ENCODE measurements at places on chromosomes 1 and 21.

GRCh38 chr1:30111431-30111830, 612.0 kb downstream of the MATN1 start:
- DNase-seq, result peak; percentile 22

DNA sequence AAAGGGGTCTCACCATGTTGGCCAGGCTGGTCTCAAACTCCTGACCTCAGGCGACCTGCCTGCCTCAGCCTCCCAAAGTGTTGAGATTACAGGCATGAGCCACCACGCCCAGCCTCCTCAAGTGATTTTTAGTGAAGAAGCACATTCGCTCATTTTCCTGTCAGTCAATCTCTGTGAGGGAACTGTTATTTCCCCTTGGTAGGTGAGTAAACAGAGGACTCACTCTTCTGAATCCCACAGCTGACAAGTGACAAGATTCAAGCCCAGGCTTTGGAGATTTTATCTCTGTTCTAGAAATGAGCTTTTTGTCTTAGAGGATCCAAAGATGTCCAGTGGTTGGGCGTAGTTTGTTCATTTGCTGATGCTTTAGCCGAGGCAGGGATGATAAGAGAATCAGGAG, 43.9 kb upstream of the TACSTD2 start:
- DNase-seq, result no peak

DNA sequence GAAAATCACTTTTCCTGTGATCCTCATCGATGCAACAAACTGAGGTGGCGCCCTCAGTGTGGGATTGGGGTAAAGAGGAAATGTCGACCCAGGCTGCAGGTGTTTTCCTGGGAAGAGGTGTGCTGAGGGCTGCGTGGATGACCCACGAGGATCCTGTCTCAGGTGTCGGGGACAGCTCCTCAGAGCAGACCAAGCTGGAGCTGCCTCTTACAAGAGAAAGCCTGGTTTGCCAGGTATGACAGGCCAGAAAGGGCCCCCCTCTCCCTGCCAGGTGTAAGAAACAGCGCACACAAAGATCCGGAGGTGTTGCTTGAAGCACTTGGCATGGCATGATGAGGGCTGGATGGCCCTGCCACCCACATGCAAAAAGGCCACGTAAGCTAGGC, 12.6 kb downstream of the FHAD1 start:
- DNase-seq, result no peak

DNA sequence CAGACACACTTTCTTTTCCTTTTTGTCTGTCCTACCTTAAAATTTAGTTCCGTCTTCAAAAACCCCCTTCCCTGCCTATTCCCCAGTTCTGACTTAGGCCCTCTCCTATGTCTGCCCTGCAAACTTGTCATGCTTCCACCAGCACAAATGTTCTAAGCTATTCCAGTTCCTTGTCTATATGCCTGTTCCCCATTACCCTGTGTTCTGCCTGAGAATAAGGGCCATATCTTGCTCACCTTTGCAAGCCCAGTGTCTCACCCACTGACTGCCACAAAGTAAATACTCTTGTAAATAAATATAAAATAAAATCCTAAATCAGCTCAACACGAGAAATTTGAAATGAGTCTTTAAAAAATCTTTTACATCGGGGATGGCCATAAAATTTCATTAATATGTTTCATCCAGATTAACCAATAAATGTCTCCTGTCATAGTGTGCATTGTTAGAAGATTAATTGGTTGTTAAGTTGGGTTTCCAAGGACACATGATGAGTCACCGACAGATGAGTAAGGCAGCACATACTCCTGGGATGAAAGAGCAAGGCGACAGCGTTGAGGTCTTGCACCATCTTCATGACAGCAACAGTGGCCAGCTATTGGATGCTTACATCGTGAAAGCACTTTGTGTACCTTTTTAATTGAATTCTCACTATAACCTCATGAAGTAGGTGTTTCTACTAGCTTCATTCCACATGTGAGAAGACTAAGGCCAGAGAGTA, 92.6 kb upstream of the NGF start:
- no peak for DNase-seq

GRCh38 chr1:192448026-192448578, 127.5 kb upstream of the RGS1 start:
- no peak for DNase-seq

- no peak for DNase-seq
Measured at GRCh38 chr1:39293375-39294070, 89.0 kb downstream of the MACF1 start.

DNA sequence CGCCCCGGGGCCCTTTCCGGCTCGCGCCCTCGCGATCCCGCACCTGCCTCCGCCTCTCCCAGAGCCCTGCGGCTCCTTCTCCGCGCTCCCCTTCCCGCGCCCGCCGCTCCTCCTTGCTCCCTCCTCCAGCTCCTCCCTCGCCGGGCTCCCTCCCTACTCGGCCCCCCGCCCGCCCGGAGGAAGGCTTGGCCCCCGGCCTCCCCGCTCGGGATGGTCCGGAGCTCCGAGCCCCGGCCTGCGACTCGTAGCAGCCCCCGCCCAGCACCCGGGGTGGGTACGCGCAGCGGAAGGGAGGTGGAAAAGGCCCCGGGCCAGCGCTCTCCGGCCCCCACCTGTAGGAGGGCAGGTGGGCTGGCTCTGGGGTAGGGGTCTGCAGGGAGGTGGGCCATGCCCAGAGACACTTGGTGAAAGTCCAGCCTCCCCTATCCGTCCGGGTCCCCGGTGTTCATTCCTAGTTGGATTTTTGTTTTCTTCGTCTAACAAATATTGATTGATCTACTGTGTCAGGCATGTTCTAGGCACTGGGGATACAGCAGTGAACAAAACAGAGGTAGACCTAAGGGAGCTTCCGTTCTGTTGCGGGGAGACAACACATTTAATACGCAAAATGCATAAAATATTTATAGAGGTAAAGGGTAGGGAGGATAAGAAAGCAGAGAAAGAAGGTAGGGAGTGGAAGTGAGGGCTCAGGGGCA, at the start of gene HTR1D:
TSS of gene HTR1D (minus strand) at position 82 of the 695 bp plus-strand sequence. CDS start 23,283 bp downstream, outside the sequence.
- no peak for DNase-seq
